ENCODE measurements at places on chromosomes 2 and 18. TPM values are rescaled to one million over a fixed set of nuclear protein-coding genes. Genes with fewer than 3 reads are reported as not detected.

The CRYGC gene
- not detected for total RNA-seq

The LRRC30 gene
- total RNA-seq, result not detected

The KIF5C gene
- 4.7 TPM for total RNA-seq

The FOXD4L1 gene
- 0.19 TPM for total RNA-seq

The BZW1 gene
- total RNA-seq, result 202 TPM

The UGT1A1 gene
- total RNA-seq, result not detected

The OTOS gene
- not detected for total RNA-seq

The ARHGAP15 gene
- total RNA-seq, result not detected

The NPAS2 gene
- 50.3 TPM for total RNA-seq
